Epithelial cell of prostate (primary cell): ENCODE measurements at places on chromosomes 4 and X.

DNA sequence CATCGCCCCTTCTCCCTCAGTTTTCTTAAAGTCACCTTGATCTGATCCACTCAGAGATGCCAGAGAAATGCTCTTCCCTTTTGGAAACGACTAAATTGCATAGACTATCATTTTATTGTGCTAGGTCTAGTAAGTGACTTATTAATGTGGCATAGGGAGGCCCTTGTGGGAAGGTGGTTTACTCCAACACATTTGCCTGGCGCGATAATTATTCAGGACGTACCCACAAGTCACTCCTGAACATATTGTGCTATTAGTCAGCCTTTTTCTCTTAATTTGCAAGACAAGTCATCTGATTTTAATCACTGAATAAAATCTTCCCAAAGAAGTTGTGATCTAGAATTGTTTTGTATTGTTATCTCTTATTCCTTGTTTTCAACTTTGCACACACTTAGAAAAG, 7.6 kb downstream of the ENPEP start:
- no peak for DNase-seq

DNA sequence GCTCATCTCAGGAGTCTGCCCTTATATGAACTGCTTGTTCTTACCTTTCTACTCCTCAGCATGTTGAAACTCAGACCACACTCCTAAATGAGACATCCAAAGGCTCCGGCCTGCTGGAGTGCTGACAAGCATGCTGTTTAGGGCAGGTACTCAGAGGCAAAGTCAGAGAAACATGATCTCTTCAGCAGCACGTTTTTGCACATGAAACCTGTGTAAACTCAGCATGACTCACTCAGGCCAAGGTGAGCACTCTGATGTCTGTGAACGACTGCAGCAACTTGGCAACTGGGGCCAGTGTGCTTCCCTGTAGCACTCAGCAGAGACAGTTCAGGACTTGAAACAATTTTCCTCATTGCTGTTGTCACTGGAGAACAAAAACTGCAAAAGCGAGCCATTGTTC, 109.6 kb downstream of the PACRGL start:
- peak; percentile 96 for DNase-seq

DNA sequence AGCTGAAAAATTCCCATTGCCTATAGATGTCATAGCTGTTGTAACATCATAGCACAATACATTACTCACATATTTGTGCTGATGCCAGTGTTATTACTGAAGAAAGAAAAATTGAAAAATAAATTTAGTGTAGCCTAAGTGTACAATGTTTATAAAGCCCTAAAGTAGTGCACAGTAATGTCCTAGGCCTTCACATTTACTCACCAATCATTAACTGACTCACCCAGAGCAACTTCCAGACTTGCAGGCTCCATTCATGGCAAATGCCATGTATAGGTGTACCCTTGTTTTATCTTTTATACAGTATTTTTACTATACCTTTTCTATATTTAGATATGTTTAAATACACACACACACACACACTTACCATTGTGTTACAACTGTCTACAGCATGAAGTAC, 265.4 kb upstream of the MAGEB18 start:
- DNase-seq = no peak

GRCh38 chrX:83593634-83594294, 85.7 kb downstream of the POU3F4 start:
- no peak for DNase-seq

GRCh38 chr4:10701702-10702460, 17.3 kb upstream of the CLNK start:
- no peak for DNase-seq

- DNase-seq = peak; percentile 20
Observed at GRCh38 chrX:131617182-131617581, 73.3 kb downstream of the OR13H1 start.

DNA sequence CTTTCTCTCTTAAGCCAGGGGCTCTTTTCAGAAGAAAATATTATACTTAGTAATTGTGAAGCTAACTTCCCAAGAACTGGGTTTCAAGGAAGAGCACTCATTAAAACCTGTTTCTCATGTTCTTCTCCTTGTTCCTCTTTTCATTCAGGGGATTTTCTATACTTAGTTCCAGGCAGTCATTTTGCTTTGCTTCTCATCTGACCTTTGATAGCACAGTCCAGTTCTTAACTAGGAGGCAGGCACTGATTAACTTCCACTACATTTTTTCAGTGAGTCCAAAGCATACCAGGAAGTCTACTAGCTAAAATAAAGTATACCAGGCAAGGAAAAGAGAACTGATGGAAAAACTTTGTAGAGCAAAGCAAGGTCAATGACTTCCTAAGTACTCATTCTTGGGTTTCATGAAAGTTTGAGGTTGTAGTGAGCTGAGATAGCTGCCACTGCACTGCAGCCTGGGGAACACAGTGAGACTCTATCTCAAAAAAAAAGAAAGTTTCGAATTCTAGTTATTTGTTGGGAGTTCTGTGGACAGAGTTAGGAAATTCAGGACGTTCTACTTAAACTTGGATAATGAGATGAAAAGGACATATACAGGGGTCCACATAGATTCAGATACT, 190.1 kb upstream of the HS3ST1 start:
- DNase-seq = no peak

GRCh38 chr4:98514741-98515469, 143.5 kb downstream of the TSPAN5 start:
- DNase-seq = no peak

- DNase-seq = peak; percentile 87
Observed at GRCh38 chrX:108439426-108439942, at the start of gene COL4A5. TSS of gene COL4A5 (plus strand) at chrX:108439838. CDS start at chrX:108440126, 288 bp downstream.

- no peak for DNase-seq
Observed at GRCh38 chr4:126489826-126490463, 1142.8 kb upstream of the INTU start.

- no peak for DNase-seq
Observed at GRCh38 chr4:8245884-8246833, 23.4 kb upstream of the HTRA3 start.

- no peak for DNase-seq
Observed at GRCh38 chrX:109472939-109473735, 8.7 kb downstream of the GUCY2F start.

GRCh38 chr4:17580969-17581368, 4.0 kb downstream of the LAP3 start:
- no peak for DNase-seq

- DNase-seq = peak; percentile 70
Observed at GRCh38 chr4:162683659-162684370, 482.9 kb downstream of the NAF1 start.

- DNase-seq = no peak
Observed at GRCh38 chrX:153366119-153366518, 32.2 kb downstream of the ZNF275 start.

- no peak for DNase-seq
Observed at GRCh38 chrX:87798039-87798438, 280.4 kb downstream of the KLHL4 start.

- no peak for DNase-seq
Observed at GRCh38 chr4:57195622-57196021, 85.4 kb upstream of the IGFBP7 start.

- no peak for DNase-seq
Observed at GRCh38 chrX:136880003-136880451, 498 bp downstream of the RBMX start.

GRCh38 chr4:178105242-178105641, 663.0 kb upstream of the AGA start:
- DNase-seq = no peak

GRCh38 chrX:78383594-78383993, 56.2 kb upstream of the CYSLTR1 start:
- no peak for DNase-seq

DNA sequence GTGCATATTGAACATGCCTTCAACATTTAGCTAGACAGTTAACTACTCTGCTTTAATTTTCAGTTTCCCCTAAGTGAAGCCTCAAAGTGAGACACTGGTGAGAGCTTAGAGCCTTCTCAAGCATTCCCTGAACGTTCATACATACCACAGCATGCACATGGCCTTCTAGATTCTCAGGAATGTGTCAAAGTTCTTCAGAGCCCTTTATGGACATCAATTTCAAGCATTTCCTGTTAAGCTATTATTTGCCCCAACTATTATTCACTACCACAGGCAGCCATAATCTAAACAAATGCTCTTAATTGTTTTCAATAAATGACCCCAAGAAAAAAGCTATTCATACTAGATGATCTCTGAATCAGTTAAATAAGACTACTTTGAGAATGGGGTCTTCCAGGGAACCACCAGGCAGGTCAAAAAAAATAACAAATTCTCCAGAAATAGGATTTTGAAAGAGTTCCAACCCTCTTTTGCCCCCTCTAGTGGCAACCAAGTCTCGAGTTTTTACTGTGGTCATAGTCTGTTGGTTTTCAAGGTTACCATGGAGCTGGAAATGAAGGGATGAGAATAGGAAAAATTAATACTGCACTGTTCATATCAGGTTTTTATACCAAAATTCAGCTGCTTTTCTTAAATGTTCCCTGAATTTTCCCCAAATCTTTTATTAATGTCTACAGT, 235.4 kb downstream of the RAB28 start:
- DNase-seq = no peak

DNA sequence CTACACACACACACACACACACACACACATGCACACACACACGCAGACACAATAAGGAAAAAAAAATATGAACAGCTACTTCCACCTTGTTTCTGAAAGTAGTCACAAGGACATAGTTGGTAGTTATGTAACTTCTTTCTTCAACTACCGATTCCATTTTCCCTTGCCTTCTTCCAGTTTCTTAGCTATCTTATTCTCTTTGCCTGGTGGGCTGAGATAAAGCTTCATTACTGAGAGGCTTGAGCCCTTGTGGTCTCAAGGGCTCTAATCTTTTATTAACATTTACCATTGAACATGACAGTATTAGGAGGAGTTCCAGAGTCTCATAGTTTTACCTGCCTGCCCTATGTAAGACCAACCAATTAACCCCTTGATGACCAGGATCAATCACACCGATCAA, 8.9 kb upstream of the SMIM10 start:
- no peak for DNase-seq
